ENCODE measurements at places on chromosomes 5 and 9.

DNA sequence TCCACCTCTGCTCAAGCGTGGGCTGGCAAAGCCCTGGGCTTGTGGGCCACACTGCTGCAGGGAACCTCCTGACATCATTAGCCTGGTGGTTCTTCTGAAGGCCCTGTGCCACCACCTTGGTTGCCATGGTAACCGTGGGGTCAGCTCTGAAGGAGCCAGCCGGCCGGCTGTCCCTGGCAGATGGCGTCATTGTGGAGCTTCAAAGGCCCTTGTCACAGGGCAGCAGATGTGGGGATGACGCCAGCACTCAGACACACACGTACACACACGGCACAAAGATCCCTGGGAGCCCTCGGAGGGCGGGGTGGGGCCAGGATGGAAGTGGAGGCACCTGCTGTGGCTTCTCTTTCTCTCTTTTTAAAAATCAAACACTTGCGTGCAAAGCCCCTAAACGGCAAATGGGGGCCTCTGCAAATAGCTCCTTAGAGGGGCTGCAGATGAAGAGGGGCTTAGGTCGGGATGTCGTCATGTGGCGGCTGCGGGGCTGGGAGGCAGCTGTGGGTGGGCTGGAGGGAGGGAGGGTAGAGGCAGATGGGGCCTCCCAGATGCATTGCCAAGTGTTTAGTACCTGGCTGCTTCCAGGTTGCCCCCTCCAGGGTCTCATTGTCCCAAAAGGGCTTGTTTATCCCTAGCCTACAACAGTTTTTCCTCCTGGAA lies 19.5 kb upstream of the RPL26L1 start:
- DNase-seq, result peak; percentile 37

DNA sequence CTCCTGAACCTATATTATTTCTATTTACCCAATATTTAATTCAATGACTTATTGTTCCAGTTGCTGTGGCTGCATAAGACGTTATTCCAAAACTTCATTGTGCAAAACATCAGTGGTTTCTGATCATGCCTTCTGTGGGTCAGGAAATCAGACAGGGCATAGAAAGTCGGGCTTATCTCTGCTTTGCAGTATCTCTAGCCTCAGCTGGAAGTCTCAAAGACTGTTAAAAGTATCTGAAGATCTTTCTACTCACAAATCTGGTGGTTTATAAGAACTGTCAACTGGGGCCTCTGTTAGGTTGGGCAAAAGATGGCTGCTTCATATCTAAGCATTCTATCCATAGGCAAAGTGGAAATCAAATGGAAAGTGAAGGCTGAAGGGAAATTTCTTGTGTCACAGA lies 687.7 kb upstream of the ARRDC3 start:
- DNase-seq, result no peak

DNA sequence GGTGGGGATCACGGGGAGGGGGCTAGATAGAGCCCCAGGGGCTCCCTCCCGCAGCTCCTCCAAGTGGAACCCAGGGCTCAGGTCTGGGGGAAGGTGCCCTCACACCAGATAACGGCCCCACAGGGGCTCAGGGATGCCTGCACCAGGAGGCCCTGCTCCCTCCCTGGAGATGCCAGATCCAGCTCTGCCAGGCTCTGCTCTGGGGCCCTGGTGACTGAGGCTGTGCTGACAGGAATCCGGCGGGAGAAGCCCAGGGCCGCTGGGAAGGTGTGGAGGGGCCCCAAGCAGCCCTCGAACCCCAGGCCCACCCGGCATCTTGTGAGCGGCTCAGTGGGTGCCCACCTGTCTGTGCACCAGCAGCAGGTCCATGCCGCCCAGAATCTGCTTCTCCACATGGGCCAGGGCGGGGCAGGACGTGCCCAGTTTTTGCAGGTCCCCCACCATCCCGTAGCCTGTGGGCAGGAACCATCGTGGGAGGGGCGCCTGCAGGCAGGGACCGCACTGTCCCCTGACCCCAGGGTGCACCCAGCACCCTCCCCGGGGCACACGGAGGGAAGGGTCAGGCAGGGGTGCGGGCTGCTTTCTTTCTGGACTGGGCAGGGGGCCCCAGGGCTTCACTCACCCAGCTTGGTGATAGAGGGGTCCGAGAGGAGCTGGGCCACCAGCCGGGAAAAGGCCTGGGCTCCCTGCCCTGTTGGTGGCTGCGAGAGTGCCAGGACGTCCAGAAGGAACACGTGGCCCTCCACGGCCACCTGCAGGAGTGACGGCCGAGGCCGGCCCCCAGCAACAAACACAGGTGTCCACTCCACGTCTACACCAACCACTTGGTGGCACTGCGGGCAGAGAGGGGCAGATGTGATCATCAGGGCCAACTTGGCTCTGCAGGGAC lies 48.9 kb upstream of the NRARP start:
- no peak for DNase-seq

DNA sequence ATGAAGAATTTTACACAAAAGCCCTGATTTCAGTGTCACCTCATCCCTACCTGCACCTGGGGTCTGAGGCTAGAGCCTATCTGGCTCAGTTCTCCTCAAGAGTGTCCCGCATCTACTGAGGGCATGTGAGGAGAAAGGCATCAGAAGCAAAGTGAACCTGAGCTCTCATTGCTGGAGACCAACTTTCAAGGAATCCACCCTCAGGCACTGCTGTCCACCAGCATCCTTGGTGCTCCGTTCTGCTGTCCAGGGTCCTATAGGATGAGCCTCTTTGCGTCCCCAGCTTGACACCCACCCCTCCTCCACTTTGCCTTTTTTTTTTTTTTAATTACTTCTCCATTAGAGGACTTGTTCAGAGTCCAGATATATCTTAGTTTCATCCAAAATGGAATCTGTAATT lies 49.5 kb downstream of the CAMSAP1 start:
- DNase-seq, result no peak

GRCh38 chr9:105760053-105760452 lies 65.7 kb downstream of the TMEM38B start:
- DNase-seq, result no peak
